ENCODE measurements at places on chromosomes 1 and 21. TPM values are rescaled to one million over a fixed set of nuclear protein-coding genes. Genes with fewer than 3 reads are reported as not detected.

DNA sequence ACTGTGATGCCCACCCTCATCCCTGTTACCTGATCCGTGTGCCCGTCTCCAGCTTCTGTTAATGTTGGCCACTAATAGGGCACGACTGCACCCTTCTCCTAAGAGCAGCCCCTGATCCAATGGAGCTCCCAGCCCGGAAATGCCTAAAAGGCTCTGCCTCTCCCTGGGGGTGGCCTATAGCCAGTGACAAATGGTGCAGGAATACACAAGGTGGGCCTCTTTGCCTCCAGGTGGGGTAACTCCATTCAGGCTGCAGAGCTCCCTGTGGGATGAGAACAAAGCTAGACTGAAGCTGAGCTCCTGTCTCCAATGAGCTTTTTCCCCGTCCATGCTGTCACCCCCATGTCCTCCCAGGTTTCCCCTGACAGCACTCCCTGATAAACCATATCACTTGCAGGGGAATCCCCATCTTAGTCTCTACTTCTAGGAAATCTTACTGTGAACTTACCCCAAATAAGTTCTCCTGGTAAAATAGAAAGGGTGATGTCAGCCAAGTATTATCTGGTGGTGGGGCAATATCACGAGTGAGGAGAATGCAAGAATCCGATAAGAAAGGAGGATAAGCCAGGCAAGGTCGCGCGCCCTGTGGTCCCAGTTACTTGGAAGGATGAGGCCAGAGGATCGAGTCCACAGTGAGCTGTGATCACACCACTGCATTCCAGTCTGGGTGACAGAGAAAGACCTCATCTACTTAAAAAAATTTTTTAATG is 18.6 kb downstream of the S100A7A start:
- DNase-seq: peak; percentile 46

- DNase-seq: peak; percentile 86
These were observed at the start of gene MACF1 for GRCh38 chr1:39204441-39205081. Gene MACF1, plus strand, starts transcription at chr1:39204695. Its CDS starts 328 bp downstream, at chr1:39205023.

DNA sequence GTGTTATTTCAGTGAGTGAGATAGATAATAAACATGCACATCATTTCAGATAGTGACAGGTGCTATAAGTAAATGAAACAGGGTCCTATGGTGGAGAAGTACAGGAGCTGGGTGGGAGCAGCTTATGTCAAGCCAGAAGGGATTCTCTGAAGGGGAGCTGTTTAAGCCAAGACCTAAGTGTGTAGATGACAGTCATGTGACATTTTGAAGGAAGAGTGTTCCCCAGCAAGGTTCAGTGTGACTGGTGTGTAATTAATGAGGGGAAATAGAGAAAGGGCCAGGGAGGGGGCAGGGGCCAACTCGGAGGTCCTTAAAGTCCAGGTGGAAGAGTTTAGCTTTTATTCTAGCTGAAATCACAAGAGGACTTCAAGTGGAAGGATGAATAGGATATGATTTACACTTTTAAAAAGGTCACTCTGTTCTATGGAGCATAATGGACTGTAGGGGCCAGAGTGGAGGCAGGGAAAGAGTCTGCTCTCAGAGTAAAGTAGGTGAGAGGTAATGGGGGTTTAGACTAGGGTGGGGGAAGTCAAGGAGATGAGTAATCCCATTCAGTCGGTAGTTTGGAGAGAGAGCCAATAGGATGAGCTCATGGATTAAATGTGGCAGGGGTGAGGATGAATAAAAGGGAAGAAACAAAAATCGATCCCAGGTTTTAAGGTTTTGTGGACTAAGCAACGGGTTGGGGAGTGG is 243.1 kb downstream of the CACNA1E start:
- no peak for DNase-seq

DNA sequence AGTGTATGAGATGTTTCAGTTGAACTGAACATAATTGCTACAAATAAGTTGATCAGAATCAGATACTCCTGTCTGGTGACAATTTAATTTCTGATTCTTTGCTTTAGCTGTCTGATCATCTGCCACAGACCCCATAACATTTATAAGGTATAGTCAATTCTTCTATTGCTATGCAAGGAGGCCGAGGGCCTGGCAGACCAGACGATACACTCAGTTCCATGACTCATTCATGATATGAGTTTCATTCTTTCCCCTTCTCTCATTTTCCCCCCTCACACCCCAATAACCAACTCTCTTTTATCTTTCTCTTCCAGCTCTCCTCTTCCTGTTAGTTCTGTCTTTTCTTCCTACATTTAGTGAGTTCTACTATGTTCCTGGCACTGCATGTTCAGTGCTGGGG is 236.8 kb downstream of the PAPPA2 start:
- no peak for DNase-seq

GRCh38 chr21:31878831-31879230 is 6.0 kb downstream of the HUNK start:
- no peak for DNase-seq

DNA sequence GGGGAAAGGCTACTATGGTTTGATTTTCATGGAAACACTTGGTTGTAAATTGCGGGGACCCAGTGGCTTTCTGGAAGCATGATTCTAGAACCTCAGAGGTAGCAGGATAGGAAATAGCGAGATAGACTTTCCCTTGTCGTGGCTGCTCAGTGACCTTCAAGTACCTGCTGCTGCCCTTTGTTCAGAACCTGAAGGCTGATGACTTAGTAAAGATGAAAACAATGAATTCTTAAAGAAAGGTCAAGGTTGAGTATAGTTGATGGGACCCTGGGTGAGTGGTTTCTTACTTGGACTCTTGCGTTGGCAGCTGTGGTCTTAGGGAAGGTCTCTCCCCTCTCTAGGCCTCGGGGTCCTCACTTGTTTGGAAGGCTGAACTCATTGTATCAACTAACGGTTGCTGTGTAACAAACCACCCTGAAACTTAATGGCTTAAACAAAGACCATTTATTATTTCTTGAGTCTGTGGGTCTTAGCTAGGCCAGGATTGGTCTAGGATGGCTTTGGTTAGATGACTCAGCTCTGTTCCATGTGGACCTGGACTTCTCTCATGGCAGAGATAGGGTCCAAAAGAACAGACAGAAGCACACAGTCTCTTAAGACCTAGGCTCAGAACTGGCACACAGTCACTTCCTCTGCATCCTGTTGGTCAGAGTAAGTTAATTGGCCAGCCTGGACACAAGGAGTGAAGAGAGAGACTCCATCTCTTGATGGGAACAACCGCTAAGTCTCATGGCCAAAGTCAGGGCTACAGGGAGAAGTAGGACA is 89.2 kb upstream of the SELENON start:
- no peak for DNase-seq

DNA sequence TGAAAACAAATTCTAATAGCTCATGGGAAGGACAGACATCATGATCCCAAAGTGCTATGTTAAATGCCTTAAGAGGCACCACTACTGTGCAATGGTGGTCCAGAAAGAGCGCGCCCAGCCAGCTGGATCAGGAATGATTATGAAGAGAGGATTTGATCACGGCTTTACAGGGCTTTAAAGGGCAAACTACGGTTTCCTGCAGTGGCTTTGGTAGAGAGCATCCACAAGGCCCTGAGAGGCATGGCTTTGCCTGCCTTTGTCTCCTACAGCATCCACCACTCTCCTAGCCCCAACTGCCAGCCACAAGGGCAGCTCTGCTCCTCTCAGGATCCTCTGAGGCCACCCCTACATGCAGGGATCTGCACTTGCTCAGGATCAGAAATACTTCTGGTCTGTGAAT is 40.7 kb downstream of the ZNF281 start:
- no peak for DNase-seq

- no peak for DNase-seq
These were observed 97.8 kb downstream of the DTL start for GRCh38 chr1:212133319-212133718.

DNA sequence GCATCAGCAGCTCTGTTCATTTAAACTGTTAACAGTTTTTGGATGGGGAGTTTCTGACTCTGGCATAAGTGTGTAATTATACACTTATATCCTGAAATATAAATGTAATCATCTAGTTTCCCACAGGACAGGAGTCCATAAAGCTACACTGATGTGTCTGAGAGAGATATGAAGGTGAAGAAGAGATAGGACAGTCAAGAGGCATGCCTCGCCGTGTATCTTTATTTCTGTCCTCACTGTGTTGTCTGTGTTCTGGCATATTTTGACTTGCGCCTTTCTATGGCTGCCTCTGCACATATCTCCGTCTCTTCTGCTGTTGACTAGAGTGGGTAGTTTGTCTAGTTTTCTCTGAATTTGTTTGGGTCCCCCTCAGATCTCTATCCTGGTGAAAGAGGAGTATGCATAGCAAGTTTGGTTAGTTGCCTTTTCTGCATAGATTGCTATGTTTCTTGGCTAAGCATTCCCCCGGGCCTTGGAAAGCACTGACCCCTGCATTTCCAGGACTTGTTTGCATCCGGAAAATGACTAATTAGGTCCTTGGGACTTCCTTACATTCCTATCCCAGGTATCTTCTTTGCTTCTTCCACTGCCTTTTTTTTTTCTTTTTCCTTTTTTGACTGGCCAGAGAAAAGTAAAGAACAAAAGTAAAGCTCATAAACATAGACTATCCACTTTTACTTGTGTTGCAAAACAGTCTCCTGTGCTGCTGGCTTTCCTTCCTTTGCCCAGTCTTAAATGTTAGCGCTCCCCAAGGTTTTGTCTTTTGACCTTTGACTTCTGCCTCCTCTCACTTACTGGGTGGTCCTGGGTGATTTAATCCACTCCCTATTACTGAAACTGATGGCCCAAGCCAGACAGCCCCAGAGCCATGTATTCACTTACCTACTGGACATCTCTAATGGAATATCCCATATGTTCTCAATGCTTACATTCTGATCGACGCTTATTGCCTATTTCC is 27.6 kb upstream of the CNN3 start:
- DNase-seq: no peak

GRCh38 chr1:181383695-181384094 is 99.6 kb upstream of the CACNA1E start:
- no peak for DNase-seq

LORICRIN gene
- not detected for total RNA-seq

HAO2 gene
- total RNA-seq: not detected

RAP1GAP gene
- total RNA-seq: 4.0 TPM

SYCP1 gene
- not detected for total RNA-seq

NECTIN4 gene
- 0.75 TPM for total RNA-seq

UBE2U gene
- not detected for total RNA-seq

CHRM3 gene
- 2.4 TPM for total RNA-seq

INKA2 gene
- total RNA-seq: 23.4 TPM

ATAD3C gene
- 2.8 TPM for total RNA-seq

All from right atrium auricular region (tissue), 2 donors.